Mucosa of gallbladder (tissue), 1 donor: ENCODE measurements at places on chromosomes 5 and 9. TPM values are rescaled to one million over a fixed set of nuclear protein-coding genes. Genes with fewer than 3 reads are reported as not detected.

GRCh38 chr5:159210210-159210661 is 883 bp upstream of the RNF145 start:
- no peak for DNase-seq

GRCh38 chr5:179345433-179346321 is at the start of gene ADAMTS2:
ADAMTS2 (minus strand) TSS chr5:179345461; CDS start chr5:179345328, 133 bp downstream.
- DNase-seq = peak; percentile 29

DNA sequence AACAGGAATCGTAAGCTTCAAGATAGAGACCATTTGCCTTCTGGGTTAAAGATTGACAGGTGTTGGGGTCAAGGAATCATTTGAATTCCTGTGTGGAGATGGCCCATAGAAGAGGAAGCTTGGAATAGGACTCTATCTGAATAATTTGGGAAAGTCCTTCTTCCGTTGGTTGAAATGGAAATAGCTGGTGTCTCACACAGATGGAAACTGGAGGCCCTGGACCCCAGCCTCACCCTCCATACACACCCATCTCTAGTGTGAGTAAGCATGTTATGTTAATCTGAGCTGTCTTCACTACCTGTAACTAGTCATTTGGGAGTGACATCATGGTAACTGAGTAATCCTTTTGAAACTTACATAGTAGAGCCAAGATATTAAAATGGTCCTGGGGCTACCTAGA is 184.4 kb downstream of the CD180 start:
- DNase-seq = no peak

DNA sequence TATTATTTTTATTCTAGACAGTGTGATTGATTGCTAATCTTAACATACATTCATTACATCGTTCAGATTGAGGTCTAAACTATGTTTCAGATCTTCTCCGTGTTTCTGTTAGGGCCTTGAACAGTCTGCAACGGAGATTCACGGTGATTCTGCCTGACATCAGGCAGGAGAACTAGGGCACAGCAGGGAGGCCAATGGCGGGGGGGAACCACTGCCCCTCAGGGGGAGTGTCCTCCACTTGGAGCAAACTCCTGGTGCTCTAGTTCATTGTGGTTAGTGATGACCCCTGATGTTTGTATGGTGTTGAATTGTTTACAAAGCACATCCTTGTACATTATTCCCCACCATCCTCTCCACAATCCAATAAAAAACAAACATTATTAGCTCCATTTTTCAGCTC is 173.5 kb downstream of the ZNF608 start:
- no peak for DNase-seq

GRCh38 chr9:91033797-91034196 is 232.2 kb downstream of the SYK start:
- no peak for DNase-seq

Gene PALM2AKAP2
- total RNA-seq = 10.1 TPM
